NCI-H1417 treated with DMSO at 0.1 percent for 48 hours (cell line): ENCODE measurements at places on chromosomes 3 and 15.

- DNase-seq: no peak
Observed at GRCh38 chr3:15427182-15427880, at the start of the genes EAF1 and METTL6. EAF1 (plus strand) TSS chr3:15427598; CDS start chr3:15427780, 182 bp downstream. METTL6 (minus strand) TSS chr3:15427544; CDS start chr3:15426511, 1,033 bp downstream.

GRCh38 chr3:31079689-31080088 lies 185.2 kb upstream of the GADL1 start:
- no peak for DNase-seq

DNA sequence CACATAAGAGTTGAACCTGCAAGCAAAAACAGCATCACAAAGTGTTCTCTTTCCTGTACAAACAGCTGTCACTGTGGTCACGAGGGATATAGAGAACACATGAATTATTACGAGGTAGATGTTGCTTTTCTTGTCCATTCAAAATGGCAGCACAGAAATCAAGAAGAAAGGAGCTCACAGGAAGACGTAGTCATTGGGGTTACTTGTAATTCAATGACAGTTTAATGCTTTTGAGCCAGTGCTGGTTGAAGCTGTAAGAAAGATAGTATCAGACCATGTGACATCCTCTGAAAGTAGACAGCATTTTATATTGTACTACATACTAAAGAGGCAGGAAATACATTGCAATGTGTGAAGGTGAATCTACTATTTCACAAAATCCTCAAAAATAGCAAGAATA lies 140.4 kb downstream of the ABI3BP start:
- DNase-seq: no peak

DNA sequence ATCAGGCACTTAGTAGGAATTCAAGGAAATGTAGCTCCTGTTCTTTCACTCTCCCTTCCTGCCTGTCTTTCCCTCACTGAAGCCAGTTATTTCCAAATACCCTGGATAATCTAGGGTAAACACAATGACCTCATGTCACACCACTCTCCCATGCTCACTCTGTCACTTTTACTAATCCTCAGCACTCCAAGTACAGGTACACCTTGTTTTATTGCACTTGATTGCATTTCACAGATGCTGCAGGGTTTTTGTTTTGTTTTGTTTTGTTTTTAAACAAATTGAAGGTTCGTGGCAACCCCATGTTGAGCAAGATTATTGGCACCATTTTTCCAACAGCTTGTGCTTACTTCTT lies 40.8 kb downstream of the PPM1L start:
- no peak for DNase-seq

DNA sequence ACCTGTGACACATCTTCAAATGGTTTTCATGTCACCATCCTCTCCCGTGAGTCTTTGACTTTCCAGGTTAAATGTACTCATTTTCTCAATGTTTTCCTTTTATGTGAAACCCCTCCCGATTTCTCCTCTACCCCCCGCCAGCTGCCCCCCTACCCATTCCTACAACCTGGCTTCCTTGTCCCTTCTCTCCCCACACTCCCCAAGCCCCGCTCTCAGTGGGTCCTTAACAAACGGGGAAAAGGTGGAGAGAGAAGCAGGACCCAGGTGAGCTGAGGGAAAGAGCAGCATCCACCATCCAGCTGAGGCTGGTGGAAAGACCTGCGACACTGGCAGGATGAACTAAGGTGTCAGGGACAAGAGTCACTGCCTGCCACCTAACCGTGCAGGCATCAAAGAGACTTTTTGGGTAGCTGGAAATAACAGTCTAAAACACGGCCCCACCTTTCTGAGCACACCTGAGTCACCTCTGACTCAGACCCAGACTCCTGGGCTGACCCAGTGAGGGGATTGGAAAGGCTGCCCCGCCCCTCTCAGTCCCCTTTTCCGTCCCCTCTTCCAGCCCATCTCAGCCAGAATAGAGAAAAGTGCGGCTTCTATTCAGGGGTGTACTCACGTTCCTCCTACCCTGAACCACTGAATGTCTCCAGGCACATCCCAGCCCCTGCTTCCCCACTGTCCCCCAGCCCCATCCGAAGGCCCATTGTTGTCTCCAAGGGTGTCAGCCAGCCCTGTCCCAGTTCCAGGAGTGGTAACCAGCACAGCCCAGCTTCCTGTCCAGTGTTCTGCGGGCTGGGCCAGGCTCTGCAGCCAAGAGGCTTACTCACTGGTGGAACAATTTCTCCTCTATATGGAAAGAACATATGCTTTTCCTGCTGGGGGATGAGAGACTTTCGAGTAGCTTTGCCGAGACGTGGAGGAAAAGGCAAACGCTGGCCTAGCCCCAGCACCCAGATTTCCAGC lies 20.4 kb downstream of the ISG20 start:
- DNase-seq: no peak

DNA sequence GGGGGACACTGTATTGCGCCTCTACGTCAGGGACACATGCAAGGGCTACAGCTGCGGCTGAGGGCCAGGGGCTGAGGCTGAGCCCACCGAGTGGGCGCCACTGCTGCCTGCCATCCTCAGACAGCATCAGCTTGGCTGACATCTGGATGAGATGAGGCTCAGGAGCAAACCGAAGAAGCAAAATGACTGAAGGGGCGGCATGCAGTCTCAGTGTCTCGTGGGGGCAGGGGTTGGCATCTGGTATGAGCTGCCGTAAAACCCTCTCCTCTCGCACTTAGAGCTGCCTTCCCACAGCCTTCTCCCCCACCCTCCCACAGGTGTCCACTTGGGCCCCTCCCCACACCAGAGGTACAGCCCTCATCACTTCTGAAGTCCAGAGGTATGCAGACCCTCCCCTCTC lies 24.2 kb upstream of the CMTM7 start:
- DNase-seq: no peak

DNA sequence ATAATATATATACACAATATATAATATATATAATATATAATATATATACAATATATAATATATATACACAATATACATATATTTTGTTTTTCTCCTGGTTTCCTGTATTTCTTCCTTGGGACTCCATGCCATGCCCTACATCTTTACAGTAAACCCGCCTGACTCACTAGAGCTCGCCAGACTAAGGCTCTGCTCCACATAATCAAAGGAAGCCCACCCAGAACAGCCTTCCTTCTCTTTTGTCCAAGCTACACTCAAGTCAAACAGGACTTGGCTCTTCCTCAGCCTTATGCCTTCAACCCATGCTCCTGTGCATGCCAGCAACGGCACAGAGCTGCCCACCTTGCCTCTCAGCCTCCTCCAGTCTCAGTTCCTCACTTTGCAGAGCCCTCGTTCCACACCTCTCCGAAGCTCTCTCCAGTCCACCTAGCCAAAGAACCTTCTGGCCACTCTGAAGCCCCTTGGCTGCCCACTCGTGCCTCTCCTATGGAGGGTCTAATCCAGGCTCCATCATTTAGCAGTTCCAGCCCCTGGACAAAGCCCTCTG lies 109.1 kb downstream of the RFTN1 start:
- no peak for DNase-seq

DNA sequence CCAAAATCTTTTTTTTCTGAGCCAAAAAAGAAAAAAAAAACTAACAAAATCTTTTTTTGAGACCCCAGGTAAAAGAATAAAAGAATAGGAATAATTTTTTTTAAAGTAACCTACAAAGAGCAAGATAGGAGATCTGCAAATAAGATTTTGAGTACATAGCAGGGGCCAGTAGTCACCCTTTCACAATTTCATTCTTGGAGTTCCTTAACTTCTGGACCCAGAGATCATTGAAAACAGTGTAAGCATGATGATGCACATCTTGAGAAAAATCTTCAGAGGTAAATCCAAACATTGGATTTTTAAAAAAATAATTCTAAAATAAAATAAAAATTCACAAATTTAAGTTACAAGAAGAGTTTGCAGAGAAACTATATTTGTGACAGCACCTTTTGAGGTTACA lies 18.8 kb downstream of the TFRC start:
- DNase-seq: no peak

GRCh38 chr15:71812966-71813722 lies 2.8 kb downstream of the NR2E3 start:
- DNase-seq: no peak

DNA sequence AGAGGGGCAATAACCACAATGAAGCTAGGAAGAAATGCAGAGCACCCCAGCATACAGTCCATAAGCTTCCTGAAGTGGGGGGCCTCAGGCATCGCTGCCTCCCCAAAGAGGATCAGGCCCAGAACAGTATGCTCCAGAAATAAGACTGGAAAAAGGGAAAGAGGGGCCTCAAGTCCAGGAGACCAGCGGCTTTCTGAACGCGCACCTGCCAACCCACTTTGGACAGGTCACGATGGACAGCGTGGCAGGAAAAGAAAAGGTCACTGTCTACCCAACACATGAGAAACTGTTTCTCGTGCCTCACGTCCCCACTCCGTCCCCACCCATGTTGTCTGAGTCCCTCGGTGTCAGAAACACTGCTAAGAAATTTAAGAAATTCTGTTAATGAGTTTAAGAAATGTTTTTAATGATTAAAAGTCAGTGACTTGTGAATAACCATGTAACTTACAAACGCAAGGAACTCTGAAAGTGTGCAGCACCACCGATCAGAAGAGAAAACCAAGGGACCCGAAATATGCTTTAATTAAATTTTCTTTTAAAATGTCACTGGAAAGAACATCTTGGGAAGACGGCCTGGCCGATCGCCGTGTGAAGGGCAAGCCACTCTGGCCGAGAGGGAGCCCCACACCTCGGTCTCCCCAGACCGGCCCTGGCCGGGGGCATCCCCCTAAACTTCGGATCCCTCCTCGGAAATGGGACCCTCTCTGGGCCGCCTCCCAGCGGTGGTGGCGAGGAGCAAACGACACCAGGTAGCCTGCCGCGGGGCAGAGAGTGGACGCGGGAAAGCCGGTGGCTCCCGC lies 1.7 kb upstream of the PPARG start:
- DNase-seq: no peak

DNA sequence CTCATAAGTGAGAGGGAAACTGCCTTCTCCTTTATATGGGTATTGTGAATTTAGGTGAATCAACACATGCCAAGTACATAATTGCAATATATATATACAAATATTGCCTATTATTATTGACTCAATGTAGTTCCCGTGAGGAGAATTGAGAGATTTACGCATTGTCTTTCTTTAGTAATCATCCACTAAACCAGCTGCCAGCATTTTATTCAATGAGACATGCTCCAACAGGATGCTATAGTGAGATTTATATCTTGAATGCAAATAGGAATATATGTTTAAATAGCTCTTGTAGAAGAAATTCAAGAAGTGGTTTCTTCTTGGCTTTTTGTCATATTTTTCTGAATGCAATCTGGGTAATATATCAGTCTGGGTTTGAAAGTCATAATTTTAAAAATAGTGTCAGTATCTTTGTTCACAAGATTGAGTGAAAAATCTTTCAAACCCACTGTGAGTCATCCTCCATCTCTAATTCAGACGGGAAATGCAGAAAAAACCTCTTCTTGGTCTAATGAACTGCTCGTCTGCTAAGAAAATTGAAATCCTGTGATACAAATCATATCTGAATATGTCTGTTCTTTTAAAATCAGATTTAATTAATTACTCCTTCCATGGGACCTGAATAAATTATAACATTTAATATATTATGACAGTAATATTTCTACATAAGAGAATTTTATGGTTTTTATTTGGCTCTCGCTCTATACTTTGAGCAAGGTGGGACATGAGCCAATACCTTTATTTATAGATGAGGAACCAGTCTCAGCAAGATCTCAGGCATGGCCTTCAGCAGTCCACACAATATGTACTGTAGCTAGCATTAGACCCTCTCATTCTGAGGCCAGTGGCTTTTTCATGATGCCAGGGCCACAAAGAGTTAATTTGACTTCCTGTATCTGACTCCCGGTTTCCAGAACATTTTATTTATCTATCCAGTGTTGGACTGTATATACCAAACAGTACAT lies 516.0 kb downstream of the GABRG3 start:
- peak; percentile 63 for DNase-seq

- DNase-seq: no peak
Observed at GRCh38 chr3:188680189-188680588, 491.6 kb upstream of the TPRG1 start.

- no peak for DNase-seq
Observed at GRCh38 chr3:23341147-23341838, 138.2 kb downstream of the UBE2E2 start.

GRCh38 chr3:141996437-141996836 lies 120.0 kb downstream of the ATP1B3 start:
- DNase-seq: no peak

GRCh38 chr3:194984066-194984465 lies 286.9 kb downstream of the XXYLT1 start:
- DNase-seq: no peak

DNA sequence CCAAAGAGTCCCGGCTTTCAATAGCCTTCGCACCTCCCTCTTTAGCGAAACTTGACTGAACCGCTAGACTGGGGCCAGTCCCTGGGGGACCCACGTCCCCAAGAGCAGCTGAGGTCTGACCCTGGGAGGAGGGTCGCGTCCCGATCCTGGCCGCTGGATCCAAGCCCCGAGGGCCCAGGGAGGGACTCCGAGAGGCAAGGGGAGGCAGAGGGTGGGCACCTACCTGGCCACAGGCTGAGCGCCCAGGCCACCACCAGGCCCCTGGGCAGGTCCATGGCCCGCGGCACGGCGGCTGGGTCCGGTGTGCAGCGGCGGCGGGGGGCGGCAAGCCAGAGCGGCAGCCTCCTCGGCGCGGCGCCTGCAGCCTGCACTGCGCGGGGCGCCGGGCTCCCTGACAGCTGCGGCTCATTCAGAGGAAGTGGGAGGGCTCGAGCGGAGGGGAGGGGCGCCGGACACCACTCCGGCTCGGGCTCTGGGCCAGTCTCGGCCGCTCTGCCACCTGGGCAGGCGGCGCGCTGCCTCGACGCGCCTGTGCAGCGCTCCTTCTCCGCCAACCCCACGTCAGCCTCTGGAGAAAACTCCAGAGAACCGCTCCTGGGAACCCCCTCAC lies at the start of gene ITGA11:
ITGA11 (minus strand) TSS at position 372 of the 610 bp plus-strand sequence; CDS start at position 275, 97 bp downstream.
- DNase-seq: no peak

DNA sequence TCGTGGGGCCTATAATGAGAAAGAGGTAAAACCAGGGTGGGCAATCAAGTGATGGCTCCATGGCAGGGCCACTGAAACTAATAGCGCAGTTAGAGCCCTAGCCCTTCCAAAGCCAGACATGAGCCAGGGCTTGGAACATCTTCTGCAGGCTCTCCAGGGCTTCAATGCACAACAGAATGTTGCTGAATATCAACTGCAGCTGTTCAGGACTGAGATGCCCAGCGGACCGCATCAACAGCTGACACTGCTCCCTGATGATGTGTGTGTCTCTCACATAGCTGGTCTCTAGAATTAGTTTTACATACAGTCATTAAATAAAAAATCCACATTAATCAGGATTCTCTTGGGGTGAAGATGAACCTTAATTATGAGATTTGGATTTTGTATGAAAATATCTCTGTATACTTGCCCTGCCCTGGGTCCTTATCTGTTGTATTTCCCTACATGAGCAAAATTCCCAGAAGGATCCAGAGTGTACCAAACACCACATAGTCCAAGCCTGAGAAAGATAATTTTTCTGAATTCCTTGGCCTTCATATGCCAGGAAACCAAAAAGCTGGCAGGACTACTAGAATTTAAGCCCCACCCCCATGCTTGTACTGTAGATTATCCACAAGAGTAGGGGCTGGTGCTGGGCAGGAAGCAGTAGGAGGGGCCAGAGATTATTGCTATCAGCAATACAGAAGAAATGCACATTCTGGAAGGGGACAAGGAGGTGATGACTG lies 7.7 kb upstream of the GOLGB1 start:
- DNase-seq: no peak
